ENCODE measurements at places on chromosomes 1 and 21. TPM values are rescaled to one million over a fixed set of nuclear protein-coding genes. Genes with fewer than 3 reads are reported as not detected.

KCNJ9 gene
- total RNA-seq, result not detected

GRCh38 chr1:93723733-93724270 lies 42.2 kb upstream of the BCAR3 start:
- H3K4me1 ChIP-seq, result no peaks in the 10 kb centered on the region
- H3K27me3 ChIP-seq, result peaks cover 3% of the 10 kb centered on the region
- H3K4me3 ChIP-seq, result no peak overlapping the region
- H3K36me3 ChIP-seq, result peaks cover 5% of the 10 kb centered on the region
- H3K27ac ChIP-seq, result no peak overlapping the region

DNA sequence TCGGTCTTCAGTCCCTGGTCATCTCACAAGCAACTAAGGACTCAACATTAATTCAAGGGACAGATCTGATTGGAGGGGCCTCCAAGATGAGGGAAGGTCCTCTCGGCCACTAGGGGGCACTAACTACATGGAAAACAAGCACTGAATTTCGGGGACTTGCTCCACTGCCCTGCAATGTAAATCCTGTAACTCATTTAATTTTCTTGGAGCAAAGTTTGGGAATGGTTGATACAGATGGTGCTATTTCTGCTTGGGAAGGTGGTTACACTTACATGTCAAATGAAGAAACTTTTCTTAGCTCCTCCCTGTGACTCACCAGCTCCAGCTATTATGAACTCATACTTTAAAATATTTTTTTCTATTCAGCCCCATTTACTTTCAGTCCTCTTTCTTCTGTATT lies 97.4 kb upstream of the KCNJ15 start:
- peak; percentile 14 for DNase-seq
- H3K4me1 ChIP-seq, result no peaks in the 10 kb centered on the region
- H3K4me3 ChIP-seq, result no peak overlapping the region

- no peak overlapping the region for H3K27ac ChIP-seq
- no peak overlapping the region for H3K4me3 ChIP-seq
- H3K36me3 ChIP-seq, result no peaks in the 10 kb centered on the region
- H3K4me1 ChIP-seq, result no peaks in the 10 kb centered on the region
- no peak for DNase-seq
Observed at GRCh38 chr1:185998391-185998790, 264.2 kb downstream of the HMCN1 start.

GRCh38 chr1:211738691-211739301 lies 63.4 kb upstream of the NEK2 start:
- H3K27ac ChIP-seq, result no peak overlapping the region
- no peaks in the 10 kb centered on the region for H3K27me3 ChIP-seq
- H3K4me1 ChIP-seq, result peaks cover 27% of the 10 kb centered on the region
- no peak for DNase-seq

DNA sequence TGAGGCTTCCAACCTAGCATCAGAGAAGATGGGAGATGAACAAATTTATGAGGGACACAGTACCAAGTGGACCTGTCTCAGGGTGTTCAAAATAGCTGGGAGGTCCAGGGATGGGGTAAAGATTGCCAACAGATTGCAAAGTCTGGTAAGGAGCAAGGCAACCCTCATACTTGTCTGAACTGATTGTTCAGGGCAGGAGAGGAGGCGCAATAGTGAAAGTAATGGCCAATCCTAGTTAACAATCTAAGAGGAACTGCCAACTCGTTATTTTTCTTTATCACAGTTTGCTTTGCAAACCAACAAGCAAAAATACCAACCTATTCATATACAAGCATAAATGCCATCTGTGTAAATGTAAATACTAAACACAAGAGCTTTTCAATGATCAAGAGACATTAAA lies 78.4 kb upstream of the S1PR1 start:
- no peak overlapping the region for H3K4me3 ChIP-seq
- H3K27me3 ChIP-seq, result no peaks in the 10 kb centered on the region
- H3K4me1 ChIP-seq, result peaks cover 16% of the 10 kb centered on the region
- peaks cover 4% of the 10 kb centered on the region for H3K36me3 ChIP-seq

- no peaks in the 10 kb centered on the region for H3K27me3 ChIP-seq
- peaks cover 9% of the 10 kb centered on the region for H3K36me3 ChIP-seq
- H3K4me1 ChIP-seq, result peaks cover 5% of the 10 kb centered on the region
- H3K4me3 ChIP-seq, result no peak overlapping the region
- no peak overlapping the region for H3K27ac ChIP-seq
Observed at GRCh38 chr1:62823556-62823955, 39.6 kb downstream of the ATG4C start.
